DMS 273 treated with DMSO at 0.1 percent for 48 hours (cell line): ENCODE measurements at places on chromosomes 4 and X.
A peak's percentile ranks its signal among the peaks of the same experiment; 100 is the strongest.

- DNase-seq: no peak
These were observed 69.8 kb downstream of the GAB1 start for GRCh38 chr4:143406523-143406922.

GRCh38 chr4:40484346-40485090 lies 145.1 kb downstream of the RBM47 start:
- no peak for DNase-seq

GRCh38 chr4:21454201-21454600 lies 494.4 kb downstream of the KCNIP4 start:
- no peak for DNase-seq

DNA sequence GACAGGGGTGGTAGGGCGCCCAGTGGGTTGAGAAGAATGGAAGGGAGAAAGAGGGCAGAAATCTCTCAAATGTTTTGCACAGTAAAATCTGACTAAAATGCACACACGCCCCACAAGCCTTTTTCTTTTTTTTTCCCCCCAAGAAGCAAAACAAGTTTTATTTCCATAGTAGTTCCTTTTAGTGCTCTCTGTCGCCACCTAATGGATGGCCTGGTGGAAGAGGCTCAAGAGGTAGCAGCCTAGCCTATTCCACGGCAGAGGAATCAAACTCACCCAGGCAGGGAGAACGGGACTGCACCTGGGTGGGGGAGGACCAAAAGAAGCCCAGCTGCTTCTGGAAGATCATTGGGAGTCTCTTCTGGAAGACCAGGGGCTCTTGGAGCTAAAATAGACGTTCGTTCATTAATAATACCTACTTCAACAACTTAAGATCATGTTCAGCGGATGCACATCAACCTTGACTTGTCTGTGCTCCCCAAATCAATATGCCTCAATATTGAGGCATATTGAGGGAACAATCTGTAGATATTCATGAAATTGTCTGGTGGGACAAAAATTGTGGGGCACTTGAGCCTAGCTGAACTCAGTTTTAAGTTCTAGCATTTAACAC lies 31.6 kb upstream of the IRAK1 start:
- DNase-seq: peak; percentile 8

GRCh38 chrX:13864264-13864663 lies 47.4 kb upstream of the GPM6B start:
- no peak for DNase-seq

DNA sequence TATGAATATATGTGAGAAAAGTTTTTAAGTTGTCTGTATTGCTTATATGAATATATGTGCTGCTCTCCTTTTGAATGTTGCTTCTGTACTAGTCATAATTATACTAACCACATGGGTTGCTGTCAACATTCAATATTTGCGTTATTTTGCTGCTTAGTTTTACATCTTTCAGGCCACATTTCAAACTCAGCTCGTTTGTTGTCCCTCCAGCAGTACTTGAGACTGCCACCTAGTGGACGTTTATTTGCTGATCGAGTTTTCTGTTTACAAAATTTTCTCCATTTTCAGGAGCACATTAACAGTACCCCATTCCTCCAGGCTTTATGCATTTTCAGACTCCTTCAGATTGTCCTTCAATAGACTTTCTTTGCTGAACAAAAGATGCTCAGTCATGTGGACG lies 75.8 kb downstream of the NUDT11 start:
- peak; percentile 13 for DNase-seq

DNA sequence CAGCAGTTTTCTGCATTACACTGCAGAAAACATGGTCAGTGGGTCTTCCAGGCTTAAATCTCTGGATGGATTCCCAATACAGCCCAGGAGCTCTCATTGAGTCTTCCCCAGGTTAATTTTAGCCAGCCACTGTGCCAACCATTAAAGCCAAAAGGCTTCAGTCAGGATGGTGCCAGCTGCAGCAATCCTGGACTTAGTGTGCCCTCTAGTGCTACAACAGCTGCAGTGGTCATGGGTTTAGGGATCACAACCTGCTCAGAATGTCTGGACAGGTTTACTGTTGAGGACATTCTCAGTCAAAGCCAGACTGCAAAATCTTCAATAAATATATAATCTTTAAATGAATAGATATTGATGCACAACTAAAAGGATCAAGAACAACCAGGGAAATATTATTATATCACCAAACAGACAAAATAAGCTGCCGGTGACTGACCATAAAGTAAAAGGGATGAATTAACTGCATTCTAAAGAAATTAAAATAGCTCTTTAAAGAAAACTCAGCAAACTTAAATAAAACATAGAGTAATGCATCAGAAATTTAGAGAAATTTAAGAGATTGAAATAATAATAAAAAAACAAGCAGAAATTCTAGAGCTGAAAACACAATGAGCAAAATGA lies 639.9 kb downstream of the SPOCK3 start:
- no peak for DNase-seq

DNA sequence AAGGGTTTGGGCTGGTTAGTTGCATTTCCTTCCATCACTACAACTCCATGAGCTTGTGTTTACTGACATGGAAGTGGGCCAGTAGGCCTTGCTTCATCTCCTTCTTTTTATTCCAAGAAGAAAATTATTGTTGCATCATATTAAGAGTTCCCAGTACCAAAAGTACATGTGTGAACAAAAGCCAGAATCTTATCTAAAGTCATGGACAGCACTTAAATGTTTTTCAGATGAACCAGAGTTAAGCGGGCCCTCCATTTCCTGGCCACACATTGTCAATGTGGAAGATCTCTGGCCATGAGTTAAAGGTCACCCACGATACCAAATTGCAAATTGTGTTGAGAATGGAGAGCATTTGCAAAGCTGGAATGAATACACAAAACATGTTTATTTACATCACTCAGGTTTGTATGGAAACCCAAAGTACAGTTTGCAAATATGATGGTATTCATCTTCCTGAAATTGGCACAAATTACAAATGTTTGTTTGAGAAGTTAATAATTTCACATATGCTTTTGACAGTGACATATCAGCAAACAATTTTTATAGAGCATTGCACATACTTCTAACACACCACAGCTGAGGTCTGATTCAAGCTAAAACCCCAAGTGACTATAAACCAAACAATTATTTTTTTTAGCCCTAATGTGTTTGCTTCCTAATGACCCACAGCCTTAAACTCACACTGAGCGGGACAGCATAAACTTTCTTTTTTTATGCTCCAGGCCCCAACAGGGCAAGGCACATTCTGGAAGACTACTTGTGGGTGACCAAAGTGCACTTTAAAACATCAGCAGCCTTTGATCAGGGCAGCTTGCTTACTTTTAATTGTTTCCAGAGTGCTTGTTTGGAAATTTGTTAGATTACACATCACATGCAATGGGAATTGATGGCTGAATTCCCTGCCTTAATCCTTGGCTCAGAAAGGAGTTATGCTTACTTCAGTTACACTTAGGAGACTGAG lies 502.9 kb upstream of the SLIT2 start:
- DNase-seq: no peak

GRCh38 chr4:163554870-163555465 lies 60.5 kb downstream of the TMA16 start:
- DNase-seq: no peak

DNA sequence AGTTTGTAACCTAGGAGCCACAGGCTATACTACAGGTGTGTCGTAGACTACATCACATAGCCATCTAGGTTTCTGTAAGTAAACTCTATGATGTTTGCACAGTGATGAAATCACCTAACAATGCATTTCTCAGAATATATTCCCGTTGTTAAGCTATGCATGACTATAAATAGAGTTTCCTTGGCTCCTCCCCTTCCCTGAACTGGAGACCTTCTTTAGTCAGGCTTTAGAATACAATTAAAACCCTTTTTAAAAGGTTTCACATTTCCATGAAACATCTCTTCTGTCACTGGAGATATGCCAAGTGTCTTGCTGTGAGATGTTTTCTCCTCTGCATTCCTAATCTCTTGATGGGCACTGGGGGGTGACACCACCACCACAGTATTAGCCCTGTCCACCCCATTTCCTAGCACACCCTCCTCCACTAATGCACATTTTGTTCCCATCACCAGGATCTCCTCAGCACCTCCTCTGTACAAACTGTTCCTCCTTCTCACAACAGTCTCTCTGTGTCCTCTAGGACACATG lies 334.6 kb upstream of the CPEB2 start:
- no peak for DNase-seq

DNA sequence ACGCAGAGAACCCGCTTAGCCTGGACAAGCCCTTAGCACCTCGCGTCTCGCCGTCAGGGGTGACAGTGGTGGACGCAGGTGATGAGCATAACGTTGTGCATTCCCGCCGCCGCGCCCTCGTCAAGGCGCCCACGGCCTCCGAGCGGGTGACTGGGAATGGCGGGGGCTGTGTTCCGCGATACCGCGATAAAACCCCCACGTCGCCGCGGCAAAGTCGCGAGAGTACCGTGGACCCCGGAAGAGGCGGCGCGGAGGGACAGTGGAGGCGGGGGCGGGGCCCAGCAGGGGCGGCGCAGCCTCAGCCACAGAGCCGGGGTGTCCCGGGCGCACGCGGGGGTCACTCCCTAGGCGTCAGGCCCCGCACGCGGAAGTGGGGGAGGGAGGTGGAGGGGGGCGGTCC lies 53.8 kb downstream of the ZFYVE28 start:
- no peak for DNase-seq

- DNase-seq: no peak
These were observed 359.6 kb downstream of the HS3ST1 start for GRCh38 chr4:11069083-11069482.

DNA sequence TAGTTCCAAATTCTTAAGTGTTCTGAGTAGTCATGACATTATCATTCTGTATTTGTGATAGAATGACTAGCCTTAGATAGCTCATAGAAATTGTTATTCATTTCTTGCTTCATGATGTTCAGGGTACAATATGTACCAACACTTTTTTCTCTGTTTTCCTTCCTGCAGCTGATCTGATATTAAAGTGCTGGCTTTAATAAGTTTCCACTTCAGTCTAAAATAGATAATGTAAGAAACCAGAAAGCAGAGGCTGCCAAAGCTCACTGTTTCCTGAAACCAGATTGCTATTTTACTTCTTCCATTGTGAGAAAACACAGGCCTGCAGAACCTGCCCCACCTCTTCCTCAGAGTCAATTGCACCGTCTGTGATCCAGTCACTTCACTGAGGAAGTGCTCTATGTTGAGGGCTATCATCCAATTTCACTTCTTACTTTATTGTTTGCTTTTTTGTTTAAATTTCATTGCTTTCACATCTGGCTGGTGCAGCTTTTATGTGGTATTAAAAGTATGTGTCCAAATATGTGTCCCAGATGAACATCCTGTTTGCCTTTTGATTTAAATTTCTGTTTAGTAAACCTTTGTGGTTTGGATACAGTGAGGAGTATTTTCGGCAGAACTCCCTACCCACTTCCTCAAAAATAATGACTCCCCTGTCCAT lies 652.1 kb downstream of the ANKRD50 start:
- DNase-seq: no peak

DNA sequence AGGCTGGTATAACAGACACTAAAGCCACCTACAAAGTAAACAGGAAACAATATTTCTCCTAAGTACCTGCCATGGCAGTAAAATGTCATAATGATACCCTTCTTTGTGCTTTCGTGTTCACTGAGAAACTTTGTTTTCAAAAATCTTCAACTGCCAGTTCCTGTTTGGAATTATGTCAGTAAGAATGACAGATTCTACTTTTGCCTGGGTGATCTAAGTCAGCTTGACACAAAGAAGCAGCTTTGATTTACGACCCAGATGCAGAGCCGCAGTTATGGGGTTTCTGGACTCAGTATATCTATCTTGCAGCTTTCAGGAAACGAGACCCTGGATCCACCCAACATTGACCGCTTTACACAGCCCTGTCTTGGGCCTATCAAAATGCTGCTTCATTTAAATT lies 71.2 kb downstream of the SNX25 start:
- no peak for DNase-seq

DNA sequence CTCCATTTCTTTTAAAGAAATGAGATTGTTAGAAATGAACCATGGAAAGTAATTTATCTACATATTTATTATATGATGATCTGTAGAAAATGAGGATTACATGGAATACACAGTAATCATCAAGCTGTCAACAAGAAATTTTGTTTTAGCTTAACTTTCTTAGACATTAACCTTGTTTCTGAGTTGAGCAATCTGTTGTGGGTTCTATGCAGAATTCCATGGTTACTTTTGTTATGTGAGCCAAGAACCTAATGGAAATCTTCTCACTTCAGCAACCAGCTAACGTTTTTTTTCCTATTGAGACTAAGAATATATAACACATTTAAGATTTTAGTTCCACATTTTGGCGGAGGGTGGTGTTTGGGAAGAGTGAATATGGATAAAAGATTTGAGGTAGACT lies 136.1 kb upstream of the SLC4A4 start:
- DNase-seq: no peak
